ENCODE measurements at places on chromosomes 5 and 9. TPM values are rescaled to one million over a fixed set of nuclear protein-coding genes. Genes with fewer than 3 reads are reported as not detected.

Gene IDNK
- 6.3 TPM for total RNA-seq

Gene QRFP
- total RNA-seq: not detected

Gene GRHPR
- total RNA-seq: 52.2 TPM

Gene HMCN2
- 15.9 TPM for total RNA-seq

Gene RASEF
- total RNA-seq: 10.9 TPM

Gene PPP2R2B
- total RNA-seq: 11.8 TPM

Gene ITGA1
- 303 TPM for total RNA-seq

Gene TAF11L5
- total RNA-seq: not detected

Data from urinary bladder (tissue), 4 donors.